HFFc6 (cell line): ENCODE measurements at places on chromosomes 2 and 18. TPM values are rescaled to one million over a fixed set of nuclear protein-coding genes. Genes with fewer than 3 reads are reported as not detected.

DNA sequence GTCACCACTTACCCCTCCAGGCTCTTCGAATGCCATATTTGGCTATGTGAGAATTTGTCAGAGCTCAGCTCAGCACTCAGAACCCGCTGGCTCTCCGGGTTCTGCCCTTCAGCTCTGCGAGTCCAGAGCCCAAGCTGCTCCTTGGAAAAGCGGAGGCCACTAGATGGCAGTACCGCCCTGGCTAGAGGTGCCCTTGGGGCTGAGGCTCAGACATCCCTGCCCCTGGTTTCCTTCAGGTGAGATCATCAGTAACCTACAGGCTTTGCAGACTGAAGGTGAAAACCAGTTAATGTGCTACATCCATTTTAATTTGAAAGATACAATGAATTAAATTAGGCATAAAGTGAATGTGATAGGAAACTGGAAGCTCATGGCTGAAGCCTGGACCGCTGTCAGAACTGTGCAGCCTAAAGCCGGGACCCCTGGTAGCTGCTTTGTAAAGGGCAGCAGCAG is 285.6 kb downstream of the AGAP1 start:
- H3K36me3 ChIP-seq = no peaks in the 10 kb centered on the region
- H3K27ac ChIP-seq = no peak overlapping the region
- peak; percentile 58 for DNase-seq
- no peaks in the 10 kb centered on the region; the same call in 1 of the 2 replicates for H3K27me3 ChIP-seq
- H3K4me3 ChIP-seq = no peak overlapping the region

DNA sequence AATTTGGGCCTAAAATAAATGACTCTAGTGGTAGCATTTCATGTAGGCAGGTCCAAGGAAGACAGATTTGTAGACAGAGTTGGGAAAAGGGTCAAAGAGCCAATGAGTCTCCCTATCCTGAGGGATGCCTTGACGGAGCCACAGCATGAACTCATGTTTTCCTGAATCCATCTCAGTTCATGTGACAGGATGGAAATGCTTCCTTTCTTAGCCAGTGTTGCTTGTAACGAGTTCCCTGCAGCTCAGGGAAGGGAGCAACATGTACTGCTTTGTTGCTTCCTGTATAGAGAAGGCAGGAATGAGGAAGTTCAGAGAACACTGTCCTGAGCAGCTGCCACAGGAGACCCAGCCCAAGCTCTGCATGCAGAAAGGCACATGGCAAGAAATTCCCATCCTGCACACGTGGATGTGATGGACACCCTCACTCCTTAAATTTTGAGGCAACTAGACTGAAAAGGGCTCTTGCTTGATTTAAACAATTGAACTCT is 27.9 kb downstream of the TMEM17 start:
- peak overlapping the region; percentile 51 for H3K27ac ChIP-seq
- H3K36me3 ChIP-seq = no peaks in the 10 kb centered on the region
- H3K4me3 ChIP-seq = no peak overlapping the region
- H3K27me3 ChIP-seq = no peaks in the 10 kb centered on the region
- peaks cover 21% of the 10 kb centered on the region for H3K4me1 ChIP-seq

The OTOS gene
- total RNA-seq = 0.27 TPM in 1 of 3 replicates, not detected in the others

DNA sequence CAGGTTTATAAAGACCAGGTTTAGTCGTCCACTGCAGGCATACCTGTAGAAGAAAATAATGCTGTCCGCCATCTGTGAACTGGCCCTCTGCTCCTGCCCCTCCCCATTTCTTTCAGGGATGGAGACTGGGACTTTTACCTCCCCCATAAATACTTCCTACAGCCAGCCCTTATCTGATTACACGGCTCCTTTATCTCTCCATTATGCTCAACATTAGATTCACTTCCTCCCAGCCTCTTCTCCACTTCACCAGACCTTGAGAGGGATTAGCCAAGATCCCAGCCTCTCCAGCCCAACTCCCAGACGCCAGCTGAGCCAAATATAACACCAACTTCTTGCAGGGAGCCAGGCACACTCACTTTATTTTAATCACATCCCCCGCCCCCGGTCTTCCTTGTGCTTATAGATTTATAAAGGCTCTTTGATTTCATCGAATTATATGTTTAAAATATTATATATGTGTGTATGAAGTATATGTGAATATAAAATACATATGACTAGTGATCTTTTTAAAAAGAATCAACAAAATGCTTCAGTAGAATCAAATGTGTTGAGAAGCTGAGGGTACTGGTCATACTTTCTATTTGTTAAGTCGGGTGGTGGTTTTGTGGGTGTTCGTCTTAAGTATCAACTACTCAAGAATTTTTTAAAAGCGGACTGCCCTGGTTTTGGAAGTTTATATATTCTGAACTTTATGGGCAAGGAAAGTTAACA is 81.0 kb downstream of the SPRED2 start:
- H3K36me3 ChIP-seq = peaks cover 17% of the 10 kb centered on the region; the same call in 1 of the 2 replicates
- H3K27me3 ChIP-seq = peaks cover 1% of the 10 kb centered on the region; the same call in 1 of the 2 replicates

The ANKRD30B gene
- not detected in 3 replicates for total RNA-seq

DNA sequence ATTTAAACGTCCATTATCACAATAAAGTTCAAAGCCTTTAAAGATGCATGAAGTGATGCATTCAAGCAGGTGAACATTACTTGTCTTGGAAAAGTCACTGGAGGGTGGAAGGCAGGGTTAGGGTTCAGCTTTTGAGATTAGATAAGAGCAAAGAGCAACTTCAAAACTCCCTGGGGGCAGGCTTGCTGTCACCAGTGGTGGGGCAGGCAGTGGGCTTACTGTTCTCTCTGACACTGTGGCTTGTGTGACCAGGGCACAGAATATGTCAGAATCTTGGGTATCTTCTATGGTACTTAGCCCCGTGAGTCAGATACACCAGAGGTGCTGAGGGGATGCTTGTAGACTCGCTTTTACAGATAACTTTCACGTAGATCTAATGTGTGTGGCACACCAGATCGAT is 52.8 kb downstream of the WIPF1 start:
- peaks cover 25% of the 10 kb centered on the region for H3K27me3 ChIP-seq
- DNase-seq = no peak
- H3K27ac ChIP-seq = no peak overlapping the region

The SLC9A4 gene
- total RNA-seq = not detected in 3 replicates

DNA sequence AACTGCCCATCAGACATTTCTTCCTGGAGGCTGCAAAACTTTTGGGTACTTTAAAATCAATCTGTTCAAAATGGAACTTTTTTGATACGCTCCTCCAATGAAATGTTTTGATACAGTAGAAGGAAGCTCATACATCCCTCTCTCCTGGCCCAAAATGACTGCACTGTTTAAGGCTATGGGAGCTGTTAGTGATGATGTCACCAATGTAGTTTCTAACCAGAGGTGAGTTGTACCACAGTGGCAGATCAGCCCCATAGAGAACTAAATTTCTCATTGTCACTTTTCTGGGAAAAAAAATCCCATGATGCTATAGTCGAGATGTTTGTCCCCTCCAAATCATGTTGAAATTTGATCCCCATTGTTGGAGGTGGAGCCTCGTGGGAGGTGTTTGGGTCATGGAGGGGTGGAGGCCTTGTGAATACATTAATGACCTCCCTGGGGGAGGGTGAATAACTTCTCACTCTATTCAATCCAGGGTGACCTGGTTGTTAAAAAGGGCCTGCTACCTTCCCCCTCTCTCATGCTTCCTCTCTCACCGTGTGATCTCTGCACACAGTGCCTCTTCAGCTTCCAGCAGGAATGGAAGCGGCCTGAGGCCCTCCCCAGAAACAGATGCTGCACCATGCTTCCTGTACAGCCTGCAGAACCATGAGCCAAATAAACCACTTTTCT is 117.4 kb upstream of the NPAS2 start:
- H3K4me1 ChIP-seq = no peaks in the 10 kb centered on the region
- H3K4me3 ChIP-seq = no peak overlapping the region
- peaks cover 41% of the 10 kb centered on the region for H3K27me3 ChIP-seq
- H3K36me3 ChIP-seq = peaks cover 5% of the 10 kb centered on the region; the same call in 1 of the 2 replicates

GRCh38 chr18:27483276-27483675 is 298.2 kb upstream of the CHST9 start:
- H3K4me1 ChIP-seq = no peaks in the 10 kb centered on the region
- no peak for DNase-seq
- no peaks in the 10 kb centered on the region; the same call in 1 of the 2 replicates for H3K27me3 ChIP-seq
- no peaks in the 10 kb centered on the region for H3K36me3 ChIP-seq

The DSG3 gene
- not detected in 3 replicates for total RNA-seq

The RTP5 gene
- not detected in 3 replicates for total RNA-seq

The OTOF gene
- total RNA-seq = not detected in 3 replicates

DNA sequence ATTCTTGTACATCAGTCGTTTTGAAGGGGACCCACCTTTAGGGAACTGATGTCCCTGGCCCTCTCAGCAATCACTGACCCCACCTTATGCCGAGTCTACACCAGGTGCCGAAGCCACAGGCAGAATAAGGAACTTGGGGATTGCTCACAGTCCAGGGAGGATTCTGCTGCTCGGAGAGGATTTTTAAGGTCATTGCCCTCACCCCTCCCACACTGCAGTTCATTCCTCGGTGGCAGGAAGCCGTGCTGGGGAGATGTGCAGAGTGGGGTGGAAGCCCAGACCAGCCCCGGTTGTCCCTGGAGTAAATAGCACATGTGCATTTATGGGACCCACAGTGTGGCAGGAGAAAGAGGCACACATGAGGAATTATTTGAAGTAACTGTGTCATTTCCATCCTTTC is 50.4 kb downstream of the PLB1 start:
- H3K4me3 ChIP-seq = no peak overlapping the region
- peaks cover 15% of the 10 kb centered on the region for H3K27me3 ChIP-seq
- no peak for DNase-seq
- H3K36me3 ChIP-seq = no peaks in the 10 kb centered on the region
- no peak overlapping the region for H3K27ac ChIP-seq

The STRADB gene
- 36.3 to 50.7 TPM (median 38.3 TPM) in 3 replicates for total RNA-seq

GRCh38 chr18:33469699-33470098 is 29.2 kb upstream of the CCDC178 start:
- no peak for DNase-seq
- no peak overlapping the region for H3K4me3 ChIP-seq
- H3K27ac ChIP-seq = no peak overlapping the region
- no peaks in the 10 kb centered on the region for H3K36me3 ChIP-seq

GRCh38 chr2:233119806-233120205 is 59.7 kb downstream of the INPP5D start:
- H3K27ac ChIP-seq = no peak overlapping the region
- peaks cover 35% of the 10 kb centered on the region for H3K27me3 ChIP-seq
- no peak for DNase-seq

The MYOM1 gene
- total RNA-seq = 0.14 TPM in 1 of 3 replicates, not detected in the others

The CYS1 gene
- total RNA-seq = 0.32 to 1.7 TPM (median 0.50 TPM) in 3 replicates

The KCNE4 gene
- 5.4 to 9.7 TPM (median 7.2 TPM) in 3 replicates for total RNA-seq

GRCh38 chr2:2332381-2332780 is 1.3 kb upstream of the MYT1L start:
- H3K27me3 ChIP-seq = no peaks in the 10 kb centered on the region
- H3K36me3 ChIP-seq = no peaks in the 10 kb centered on the region
- DNase-seq = no peak
- H3K4me1 ChIP-seq = no peaks in the 10 kb centered on the region
- H3K27ac ChIP-seq = no peak overlapping the region

The CNTNAP5 gene
- not detected in 2 replicates for total RNA-seq

- peaks cover 1% of the 10 kb centered on the region; the same call in 1 of the 2 replicates for H3K27me3 ChIP-seq
- peak overlapping the region; percentile 64 for H3K27ac ChIP-seq
- peak; percentile 75 for DNase-seq
- no peak overlapping the region for H3K4me3 ChIP-seq
Observed at GRCh38 chr18:35076135-35076924, 35.1 kb downstream of the MAPRE2 start.

The LTBP1 gene
- total RNA-seq = 292 to 409 TPM (median 300 TPM) in 3 replicates

The GKN2 gene
- total RNA-seq = not detected in 3 replicates

The SNORC gene
- total RNA-seq = 0.37 to 1.3 TPM (median 0.55 TPM) in 3 replicates

GRCh38 chr2:3036432-3037125 is 341.0 kb downstream of the EIPR1 start:
- H3K27ac ChIP-seq = no peak overlapping the region
- peaks cover 10% of the 10 kb centered on the region for H3K27me3 ChIP-seq
- no peak for DNase-seq
- H3K4me3 ChIP-seq = no peak overlapping the region
- no peaks in the 10 kb centered on the region for H3K4me1 ChIP-seq
- H3K36me3 ChIP-seq = no peaks in the 10 kb centered on the region

GRCh38 chr2:233125455-233126065 is 65.4 kb downstream of the INPP5D start:
- no peak for DNase-seq
- H3K27me3 ChIP-seq = peaks cover 33% of the 10 kb centered on the region
- no peaks in the 10 kb centered on the region for H3K4me1 ChIP-seq
- no peaks in the 10 kb centered on the region for H3K36me3 ChIP-seq
- no peak overlapping the region for H3K4me3 ChIP-seq

GRCh38 chr2:31008561-31009114 is 129.6 kb downstream of the GALNT14 start:
- no peak for DNase-seq
- H3K36me3 ChIP-seq = no peaks in the 10 kb centered on the region
- H3K27me3 ChIP-seq = peaks cover 3% of the 10 kb centered on the region
- H3K27ac ChIP-seq = no peak overlapping the region
- H3K4me3 ChIP-seq = no peak overlapping the region

DNA sequence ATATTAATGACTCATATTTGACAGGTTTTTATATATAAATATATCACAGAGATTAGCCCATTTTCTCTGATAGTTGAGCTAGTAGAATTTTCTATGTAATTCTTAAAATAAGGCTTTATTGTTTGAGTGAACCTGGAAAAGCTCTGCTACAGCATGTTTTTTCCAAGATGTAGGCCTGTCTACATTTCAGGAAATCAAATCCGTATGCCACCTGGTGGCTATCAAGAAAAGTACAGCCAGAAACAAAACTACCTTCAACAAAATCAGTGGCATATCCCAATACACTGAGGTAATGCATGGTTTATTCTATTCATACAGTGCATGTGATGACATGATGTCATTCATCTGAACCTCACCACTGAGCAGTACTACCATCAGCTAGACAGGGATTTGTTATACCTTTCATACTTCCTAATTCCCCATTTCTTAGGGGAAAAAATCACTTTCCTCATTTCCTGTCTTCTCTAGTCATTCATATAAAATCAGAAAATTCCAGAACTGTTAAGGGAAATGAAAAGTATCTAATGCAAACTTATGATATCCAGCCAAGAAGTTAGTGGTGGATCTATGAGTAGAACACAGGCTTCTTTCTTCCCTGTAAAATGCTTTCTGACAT is 310.4 kb upstream of the SYT4 start:
- no peaks in the 10 kb centered on the region for H3K36me3 ChIP-seq
- no peaks in the 10 kb centered on the region; the same call in 1 of the 2 replicates for H3K27me3 ChIP-seq
- DNase-seq = peak; percentile 44
- no peaks in the 10 kb centered on the region for H3K4me1 ChIP-seq
